ENCODE measurements at places on chromosomes 5 and 9.

GRCh38 chr9:86521977-86522376 lies 167.8 kb upstream of the TUT7 start:
- DNase-seq = no peak

DNA sequence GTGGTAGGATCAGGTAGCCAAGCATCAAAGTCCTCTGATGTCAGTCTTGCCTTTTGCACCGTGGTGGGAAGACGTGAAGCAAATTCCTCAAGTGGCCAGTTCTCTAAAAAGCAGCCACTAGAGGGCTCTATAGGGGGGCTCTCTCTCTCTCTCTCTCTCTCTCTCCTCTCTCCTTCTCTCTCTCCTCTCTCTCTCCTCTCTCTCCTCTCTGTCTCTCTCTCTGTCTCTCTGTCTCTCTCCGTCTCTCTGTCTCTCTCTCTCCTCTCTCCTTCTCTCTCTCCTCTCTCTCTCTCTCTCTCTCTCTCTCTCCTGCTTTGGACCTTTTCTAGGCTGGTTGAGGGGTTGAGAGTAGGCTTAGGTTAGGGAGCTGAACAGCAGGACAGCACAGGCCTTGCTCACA lies 13.9 kb upstream of the OSMR start:
- no peak for DNase-seq

GRCh38 chr5:66518753-66519152 lies 77.4 kb upstream of the MAST4 start:
- no peak for DNase-seq

DNA sequence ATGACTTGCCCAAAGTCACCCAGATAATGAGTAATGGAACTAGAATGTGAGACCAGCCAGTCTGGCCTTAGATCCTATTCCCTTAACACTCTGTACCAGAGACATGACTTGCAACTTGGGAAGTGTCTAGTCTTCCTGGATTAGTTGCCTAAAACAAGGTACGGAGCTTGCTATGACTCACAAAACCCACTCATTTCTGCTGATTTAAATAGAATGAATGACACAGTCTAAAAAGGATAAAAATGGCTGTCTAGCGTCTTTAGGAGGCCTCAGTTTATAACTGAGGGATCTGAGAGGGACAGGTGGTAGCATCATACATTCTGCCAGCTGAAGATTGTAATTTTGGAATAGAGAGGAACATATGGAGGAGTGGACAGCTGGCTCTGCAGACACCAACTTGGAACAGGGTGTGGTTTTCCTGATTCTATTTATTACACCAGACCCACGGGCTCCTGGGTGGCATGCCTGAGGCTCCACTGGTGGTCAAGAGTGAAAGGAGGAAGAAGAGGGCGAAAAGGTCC lies 62.7 kb downstream of the ABLIM3 start:
- DNase-seq = no peak

GRCh38 chr5:30849931-30850710 lies 343.4 kb upstream of the CDH6 start:
- DNase-seq = no peak

DNA sequence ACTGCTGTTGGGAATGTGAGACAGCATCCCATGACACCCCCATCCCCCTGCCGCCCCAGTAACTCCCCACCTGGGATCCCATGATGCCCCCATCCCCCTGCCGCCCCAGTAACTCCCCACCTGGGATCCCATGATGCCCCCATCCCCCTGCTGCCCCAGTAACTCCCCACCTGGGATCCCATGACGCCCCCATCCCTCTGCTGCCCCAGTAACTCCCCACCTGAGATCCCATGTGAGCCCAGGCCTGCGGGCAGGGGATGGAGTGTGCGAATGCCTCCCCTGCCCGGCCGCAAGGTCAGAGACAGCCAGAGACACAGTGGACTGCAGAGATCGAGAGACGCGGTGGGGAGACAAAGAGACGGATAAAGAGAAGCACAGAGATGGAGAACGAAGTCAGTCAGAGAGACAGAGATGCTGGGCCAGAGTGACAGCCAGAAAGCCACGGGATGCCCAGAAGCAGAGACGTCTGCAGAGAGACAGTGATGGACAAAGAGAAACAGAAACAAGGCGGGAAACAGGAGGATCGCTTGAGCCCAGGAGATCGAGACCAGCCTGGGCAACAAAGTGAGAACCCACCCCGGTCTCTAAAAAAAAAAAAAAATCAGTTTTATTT lies 992 bp downstream of the SH2D3C start:
- DNase-seq = no peak

- DNase-seq = no peak
Observed at GRCh38 chr5:167442922-167443321, 848.5 kb upstream of the WWC1 start.

- DNase-seq = no peak
Observed at GRCh38 chr9:38352530-38353328, 39.8 kb upstream of the ALDH1B1 start.

- no peak for DNase-seq
Observed at GRCh38 chr5:78841767-78842166, 143.3 kb downstream of the ARSB start.

DNA sequence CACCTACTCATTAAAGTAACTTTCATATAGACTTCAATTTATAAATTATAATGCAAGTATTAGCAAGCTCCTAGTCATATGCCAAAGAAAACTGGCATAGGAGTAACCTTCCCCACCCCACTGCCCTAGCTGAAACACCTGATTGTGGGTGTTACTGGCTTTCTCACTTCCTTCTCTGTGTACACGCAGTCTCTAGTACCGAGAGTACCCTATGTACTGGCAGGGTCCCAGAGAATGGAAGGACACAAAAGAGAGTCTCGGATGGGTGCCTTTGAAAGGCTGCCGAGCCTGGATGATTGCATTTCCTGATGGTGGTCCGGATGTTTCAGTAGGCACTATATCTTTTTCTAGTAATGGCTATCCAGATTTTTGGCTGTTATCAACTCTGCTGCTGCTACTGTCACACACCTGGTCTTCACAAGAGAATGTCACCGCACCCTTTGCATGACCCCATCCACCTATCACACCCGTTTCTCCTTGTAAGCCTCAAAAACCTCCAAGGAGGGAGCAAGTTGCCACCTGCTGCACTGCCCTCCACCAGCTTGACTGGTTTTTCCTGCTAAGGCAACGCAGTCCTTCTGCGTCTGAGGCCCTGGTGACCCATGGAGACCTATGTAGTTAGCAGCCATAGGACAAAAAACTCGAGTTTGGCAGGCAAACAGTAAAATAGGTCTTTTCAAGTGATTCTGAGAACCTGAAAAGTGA lies 53.8 kb upstream of the CLINT1 start:
- no peak for DNase-seq

DNA sequence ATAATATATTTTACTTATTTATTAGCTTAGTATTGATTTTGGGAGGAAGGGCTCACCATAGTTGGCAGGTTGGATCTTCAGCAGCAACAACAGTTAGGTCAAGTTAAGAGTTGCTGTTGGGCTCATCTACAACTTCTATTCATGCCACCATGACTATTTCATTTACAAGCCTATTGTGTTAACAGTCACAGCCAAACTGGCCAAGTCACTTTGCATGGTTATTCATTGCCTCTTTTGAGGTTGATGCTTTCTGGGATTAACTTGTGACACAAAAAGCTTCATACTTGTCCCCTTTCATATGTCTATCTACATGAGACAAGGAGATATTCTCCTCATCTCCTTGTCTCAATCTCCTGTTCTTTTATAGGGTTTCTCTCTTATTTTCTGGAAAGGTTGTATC lies 98.3 kb downstream of the WDR70 start:
- DNase-seq = no peak

DNA sequence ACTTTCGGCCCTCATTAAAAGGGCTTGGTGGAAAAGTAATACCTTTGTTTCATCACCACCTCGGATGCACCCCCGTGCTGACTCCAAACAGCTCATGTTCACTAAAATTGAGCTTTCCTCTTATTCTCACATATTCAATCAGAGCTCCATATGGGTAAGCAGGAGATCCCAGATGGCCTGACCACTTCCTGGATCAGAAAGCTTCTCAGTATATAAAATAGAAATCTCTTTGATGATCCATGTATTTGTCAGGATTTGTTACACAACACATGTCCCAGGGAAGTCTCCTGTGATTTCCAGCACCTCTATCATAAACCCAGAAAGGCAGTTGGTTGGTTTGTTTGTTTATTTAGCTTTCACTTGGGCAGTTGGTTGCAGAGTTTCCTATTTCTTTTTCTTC lies 402.0 kb downstream of the MLLT3 start:
- DNase-seq = no peak

DNA sequence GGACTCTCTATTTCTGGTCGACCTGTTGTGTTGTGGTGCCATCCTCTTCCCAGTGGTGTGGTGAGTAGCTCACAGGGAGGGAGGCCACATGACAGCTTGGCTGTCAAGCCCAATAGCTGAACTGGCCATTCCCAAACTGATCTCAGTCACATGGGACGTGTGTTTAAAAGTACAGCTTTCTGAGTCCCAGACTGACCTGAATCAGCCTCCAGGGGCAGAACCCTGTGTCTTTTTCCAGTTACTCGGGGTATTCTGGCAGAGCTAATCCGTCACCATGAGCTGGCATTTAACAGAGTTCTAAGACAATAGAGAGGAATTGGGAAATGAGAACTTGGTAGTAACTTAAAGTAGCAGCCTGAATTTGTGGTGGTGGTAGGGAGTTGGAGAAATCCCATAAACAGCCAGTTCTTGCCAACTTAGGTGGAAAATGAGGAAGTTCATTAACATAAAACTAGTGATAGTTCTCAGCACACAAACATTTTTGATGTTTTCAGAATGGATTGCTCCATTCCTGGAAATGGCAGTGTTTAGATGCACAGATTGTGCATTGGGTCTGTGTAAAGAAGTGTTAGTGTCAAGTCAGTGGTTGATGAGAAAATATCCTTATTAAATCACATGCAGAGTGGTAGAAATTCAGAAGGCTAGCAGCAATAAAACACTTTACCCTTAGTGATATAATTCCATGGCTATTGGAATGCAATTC lies 50.9 kb downstream of the GPR107 start:
- DNase-seq = no peak

- no peak for DNase-seq
Observed at GRCh38 chr5:59473611-59474010, 419.9 kb downstream of the PDE4D start.

- DNase-seq = no peak
Observed at GRCh38 chr5:169176709-169177694, 123.9 kb downstream of the SLIT3 start.

DNA sequence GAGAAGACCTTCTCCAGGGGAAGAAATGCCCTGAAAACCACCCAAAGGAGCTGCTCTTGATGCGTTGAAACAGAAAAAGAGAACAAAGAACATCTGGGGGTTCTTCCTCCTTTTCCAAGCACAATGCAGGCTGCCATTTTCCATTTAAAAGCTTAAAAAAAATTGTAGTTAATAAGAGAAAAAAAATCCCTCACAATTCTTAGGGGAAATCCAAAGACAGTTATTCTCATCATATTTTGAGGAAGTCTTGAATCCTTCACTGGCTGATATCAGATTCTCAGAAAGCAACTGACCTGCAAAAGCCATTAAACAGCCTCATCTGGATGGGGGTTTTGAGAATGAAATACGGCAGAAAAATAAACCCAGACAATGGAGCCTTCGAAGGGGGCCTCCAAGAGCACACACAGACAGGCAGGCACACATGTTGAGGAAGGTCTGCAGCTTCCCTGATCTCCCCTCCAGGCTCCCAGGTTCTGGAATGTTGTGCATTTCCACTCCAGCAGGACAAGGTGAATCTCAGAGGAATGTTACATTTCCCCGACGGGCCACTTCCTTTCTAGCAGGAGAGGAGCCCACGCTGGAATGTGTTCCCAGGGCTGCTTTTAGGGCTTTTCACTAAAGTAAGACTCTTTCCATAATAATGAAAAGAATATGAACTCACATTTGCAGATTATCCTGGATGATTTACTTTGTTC lies 159.4 kb upstream of the S1PR3 start:
- no peak for DNase-seq

- no peak for DNase-seq
Observed at GRCh38 chr5:113552137-113552536, 38.6 kb downstream of the YTHDC2 start.

DNA sequence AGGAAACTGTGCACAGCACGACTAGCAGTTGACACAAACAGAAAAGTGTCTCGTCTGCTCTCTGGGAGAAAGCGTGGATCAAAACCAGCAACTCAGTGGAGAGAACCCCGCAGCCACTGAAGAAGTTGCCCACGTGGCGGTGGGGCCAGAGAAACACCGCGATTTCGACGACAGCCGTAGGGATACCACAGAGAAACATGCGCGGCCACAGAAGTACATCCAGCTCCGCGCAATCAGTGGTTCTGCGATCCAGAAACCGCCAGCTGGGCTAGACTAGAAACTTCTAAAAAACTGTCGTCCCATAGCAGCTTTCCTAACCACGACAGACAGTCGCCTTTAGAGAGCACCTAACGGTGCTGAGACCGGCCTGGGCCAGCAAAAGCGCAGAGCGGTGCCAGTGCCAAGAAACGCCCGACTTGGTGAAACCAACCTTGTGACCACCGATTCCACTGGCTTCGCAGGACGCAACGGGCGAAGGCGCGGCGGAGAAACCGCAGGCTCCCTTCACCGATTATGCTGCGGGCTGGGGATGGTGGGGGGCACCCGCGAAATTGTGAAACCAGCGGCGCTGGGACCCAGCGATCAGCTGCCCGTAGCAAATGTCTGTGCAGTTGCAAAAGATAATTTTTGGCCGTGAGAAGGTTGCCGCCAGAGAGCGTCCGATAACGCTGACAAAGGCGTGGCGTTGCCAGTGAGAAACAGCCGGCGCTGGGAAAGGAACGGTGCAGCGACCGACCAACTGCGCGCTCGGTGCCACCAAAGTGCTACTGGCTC lies 2.7 kb upstream of the ANXA2R start:
- no peak for DNase-seq

DNA sequence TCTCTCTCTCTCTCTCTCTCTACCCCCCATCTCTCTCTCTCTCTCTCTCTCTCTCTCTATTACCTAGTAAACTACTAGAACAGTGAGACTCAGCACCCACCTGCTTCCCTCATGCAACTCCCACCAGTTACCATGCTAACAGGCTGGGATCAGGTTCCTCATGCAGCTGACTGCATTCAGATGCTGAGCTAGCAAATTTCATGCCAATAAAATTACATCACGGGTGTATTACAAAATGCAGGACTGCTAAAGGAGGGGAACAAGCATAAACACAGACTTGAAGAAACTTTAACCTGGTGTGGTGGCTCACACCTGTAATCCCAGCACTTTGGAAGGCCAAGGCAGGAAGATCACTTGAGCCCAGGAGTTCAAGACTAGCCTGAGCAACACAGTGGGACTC lies 76.0 kb downstream of the CEMIP2 start:
- no peak for DNase-seq

Data from stimulated activated CD4-positive, alpha-beta T cell treated with anti-CD3 and anti-CD28 coated beads, TNF-alpha, amount 100 ng/mL, for 24 hours (primary cell).